ENCODE measurements at places on chromosomes 3 and 15.

GRCh38 chr15:75369897-75370581, 1.6 kb upstream of the MAN2C1 start:
- DNase-seq, result no peak

DNA sequence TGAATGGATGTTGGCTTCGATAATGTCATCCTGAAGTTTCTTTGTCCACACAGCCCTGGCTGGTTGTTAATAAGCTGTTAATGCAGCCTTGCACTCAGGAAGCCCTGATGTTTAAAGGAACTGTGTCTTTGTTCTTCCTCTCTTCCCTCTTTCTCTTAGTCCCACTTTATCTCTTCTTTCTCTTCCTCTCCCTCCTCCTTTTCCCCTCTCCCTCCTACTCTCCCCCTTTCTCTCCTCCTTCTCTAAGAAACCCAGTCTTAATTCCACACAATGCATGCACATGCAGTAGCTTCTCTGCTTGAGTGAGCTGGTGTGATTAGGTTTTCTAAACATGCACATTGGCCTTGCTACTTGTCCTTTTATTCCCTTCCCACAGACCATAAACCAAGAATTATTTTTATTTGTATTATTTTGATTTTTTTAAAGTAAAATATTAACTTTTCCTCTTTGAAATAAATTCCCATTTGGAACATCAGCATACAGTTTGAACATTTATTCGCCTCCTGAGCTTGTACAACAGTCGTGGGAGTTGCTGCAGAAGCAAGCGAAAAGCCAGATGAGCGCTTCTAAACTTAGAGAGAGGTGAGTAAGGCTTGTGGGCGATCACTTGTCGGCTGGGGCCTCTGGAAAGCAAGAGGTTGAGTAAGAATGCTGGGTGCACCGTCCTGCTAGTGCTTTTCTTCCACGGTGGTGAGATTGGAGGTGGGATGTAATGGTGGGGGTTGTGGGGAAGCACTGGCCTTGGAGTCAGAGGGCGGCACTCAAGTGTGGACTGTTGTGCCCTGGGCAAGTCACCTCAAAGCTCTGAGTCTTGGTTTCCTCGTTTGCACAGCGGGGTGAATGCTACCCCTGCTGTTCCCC, 7.2 kb downstream of the GHRL start:
- no peak for DNase-seq

DNA sequence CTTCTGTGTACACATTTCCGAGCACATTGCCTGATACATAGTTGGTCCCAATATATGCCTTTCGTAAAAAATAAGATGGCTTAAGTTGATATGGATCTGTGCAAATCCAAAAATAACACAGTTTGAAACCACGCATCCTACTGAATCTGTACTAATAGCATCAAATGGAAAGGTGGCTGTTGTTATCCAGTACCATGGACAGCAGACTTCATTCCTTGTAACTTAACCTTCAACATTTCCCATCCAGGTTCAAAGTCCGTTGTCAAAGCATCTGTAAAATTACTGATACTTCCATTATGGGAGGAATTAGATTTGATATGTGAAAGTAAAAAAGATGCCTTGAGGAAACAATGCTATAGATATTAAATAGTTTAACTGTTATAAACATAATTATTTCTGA, 65.5 kb upstream of the C3orf49 start:
- DNase-seq, result no peak

GRCh38 chr3:112818289-112818688, 28.4 kb downstream of the CD200R1L start:
- no peak for DNase-seq

- DNase-seq, result no peak
Observed at GRCh38 chr15:50059883-50060282, 59.1 kb downstream of the ATP8B4 start.

DNA sequence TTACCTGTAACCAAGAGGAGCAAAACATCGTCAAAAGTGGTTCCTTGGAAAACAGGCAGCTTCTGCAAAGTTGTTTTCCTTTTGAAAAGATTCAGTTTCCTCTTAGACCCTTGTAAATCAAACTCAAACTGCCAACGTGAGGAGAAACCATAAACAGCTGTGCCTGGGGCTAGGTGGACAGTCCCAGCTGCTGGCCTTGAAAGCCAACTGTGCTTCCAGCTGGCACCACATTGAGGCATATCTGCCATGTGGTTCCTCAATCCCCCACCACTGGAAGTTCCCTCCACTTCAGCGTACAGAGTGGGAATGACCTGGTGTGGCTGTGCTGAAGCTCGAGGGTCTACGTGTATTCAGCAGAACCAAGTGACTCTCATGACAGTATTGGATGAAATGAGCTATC, 40.9 kb downstream of the HRH1 start:
- DNase-seq, result no peak

DNA sequence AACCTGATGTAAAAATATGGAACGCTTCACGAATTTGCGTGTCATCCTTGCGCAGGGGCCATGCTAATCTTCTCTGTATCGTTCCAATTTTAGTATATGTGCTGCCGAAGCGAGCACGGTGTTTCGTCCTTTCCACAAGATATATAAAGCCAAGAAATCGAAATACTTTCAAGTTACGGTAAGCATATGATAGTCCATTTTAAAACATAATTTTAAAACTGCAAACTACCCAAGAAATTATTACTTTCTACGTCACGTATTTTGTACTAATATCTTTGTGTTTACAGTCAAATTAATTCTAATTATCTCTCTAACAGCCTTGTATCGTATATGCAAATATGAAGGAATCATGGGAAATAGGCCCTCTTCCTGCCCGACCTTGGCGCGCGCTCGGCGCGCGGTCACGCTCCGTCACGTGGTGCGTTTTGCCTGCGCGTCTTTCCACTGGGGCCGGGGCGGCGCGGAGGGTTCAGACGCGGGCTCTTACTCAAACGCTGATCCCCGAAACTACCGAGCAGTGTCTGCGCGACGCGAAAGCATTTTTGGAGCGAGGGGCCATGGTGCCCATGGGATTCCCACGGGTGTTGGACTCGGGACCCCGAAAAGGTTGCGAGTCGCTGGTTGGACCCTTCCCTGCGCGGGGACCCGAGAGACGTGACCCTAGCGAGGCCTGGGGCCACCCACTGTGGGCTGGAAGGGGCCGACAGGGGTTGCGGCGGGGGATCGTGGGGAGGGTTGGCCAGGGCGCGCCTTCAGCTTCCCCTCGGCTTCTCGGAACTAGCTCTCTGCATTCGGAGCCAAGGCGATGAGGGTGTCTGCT, at the start of gene RNU6-1:
Gene RNU6-1 (minus strand): TSS at position 117 of the 820 bp plus-strand sequence.
- peak; percentile 96 for DNase-seq

- no peak for DNase-seq
Observed at GRCh38 chr3:112004187-112004586, 5.5 kb downstream of the TAGLN3 start.

DNA sequence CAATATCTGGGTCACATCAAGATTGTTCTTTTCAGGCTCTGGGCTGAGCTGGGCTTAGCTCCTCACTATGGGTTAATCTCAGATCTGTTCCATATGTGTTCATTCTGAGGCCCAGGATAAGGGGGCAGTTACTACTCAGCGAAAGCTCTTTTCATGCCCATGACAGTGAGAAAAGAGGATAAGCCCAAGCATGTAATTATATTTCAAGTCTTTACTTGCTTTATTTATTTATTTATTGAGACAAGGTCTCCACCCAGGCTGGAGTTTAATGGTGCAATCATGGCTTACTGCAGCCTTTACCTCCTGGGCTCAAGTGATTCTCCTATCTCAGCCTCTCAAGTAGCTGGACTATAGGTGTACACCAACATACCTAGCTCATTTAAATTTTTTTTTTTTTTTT, 44.7 kb upstream of the SELENOK start:
- DNase-seq, result no peak

DNA sequence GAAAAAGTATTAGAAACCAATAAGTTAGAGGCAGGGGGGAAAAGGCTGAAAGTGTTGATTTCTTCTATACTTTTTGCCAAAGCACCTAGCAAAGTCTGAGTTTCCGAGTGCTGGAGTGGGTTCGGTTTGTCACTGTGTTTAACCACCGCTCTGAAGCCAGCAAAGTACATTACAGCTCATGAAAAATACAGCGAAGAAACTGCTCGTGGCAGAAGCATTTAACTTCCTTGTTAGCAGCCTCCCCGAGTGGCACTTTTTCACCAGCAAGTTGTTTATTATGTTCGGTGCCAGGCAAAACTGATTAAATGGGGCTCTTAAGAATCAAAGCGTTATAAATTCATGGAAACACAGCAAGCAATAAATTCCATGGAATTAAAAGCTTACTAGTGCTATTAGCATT, 313.6 kb downstream of the FOXP1 start:
- DNase-seq, result no peak

- no peak for DNase-seq
Observed at GRCh38 chr3:107542665-107543064, 19.9 kb downstream of the BBX start.

DNA sequence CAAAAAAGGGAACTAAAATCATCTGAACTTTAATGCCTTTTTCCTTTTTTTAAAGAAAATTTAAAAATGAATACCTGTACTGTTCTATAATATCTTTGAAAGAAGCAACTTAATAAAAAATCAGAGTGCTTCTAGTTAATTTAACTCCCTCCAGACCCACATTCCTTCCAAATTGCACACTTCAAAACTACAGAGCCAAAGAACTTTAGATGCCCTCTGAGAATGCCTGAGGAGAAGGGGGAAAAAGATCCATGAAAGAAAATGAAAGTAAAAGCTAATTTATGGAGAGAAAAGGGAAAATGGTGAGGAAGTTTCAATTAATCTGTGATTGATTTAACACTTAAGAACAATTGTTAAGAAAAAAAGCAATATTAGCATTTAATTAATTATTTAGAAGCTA, 1141.6 kb downstream of the IGSF11 start:
- no peak for DNase-seq

- DNase-seq, result no peak
Observed at GRCh38 chr3:17974206-17974841, 231.9 kb upstream of the TBC1D5 start.

DNA sequence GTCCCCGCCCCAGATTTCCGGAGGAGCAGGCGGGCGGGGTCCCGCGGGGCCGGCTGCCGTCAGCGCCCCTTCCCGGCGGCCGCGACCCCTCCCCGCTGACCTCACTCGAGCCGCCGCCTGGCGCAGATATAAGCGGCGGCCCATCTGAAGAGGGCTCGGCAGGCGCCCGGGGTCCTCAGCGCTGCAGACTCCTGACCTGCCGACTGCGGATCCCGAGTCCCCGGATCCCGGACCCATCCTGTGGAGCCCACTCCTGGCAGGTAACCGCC, at the start of gene TRH:
Gene TRH (plus strand): TSS at position 157 of the 269 bp plus-strand sequence. CDS start 1,097 bp downstream, outside the sequence.
- no peak for DNase-seq

DNA sequence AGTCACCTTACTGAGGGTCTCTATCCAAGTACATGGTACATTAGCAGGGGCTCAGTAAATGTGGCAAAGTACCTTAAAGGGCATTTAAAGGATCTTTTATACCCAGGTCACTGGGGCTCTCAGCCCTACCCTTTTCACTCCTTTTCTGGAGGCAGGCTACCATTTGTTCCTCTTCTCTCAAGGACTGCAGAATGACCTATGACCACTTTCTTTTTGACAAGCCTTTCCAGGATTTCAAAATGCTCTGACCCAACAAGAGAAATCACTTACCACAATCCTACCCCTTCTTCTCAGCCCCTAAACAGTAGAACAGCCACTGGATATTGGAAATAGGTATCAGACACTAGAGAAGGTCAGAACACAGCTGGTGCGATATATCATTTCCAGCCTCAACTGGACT, 221.8 kb upstream of the TPRG1 start:
- no peak for DNase-seq

DNA sequence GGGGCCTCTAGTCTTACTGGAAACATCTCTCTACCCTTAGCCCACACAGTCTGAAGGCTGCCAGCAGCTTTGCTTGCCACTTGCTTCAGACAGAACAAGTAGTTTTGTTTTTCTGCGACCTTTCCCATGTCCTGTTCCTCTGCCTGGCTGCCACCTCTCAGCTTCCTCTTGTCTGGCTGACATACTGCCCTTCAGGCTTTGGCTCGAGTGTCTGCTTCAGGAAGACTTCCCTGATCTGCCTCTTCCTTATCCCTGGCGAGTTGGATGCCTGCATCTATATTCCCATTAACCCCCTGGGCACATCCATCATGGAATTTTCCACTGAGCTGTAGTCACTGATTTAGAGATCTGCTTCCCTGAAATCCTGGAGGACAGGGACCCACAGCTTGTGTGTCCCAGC, 25.1 kb upstream of the CPNE9 start:
- DNase-seq, result no peak

DNA sequence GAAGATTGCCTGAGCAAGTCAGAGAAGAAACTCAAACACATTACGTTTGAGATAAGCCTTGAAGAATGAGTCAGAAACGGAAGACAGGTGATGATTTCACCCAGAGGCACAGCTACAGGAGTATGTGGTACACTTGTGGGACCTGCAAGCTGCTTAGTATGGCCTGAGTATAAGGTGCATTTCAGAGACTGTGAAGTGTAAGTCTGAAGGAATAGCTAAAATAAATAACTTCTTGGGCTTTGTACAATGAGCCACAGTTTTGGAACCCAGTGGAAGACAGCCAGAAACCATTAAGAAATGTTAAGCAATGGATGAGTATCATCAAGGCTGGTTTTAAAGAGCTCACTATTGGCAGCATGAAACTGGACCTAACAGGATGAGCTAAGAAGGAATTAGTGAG, 826.2 kb downstream of the ROBO1 start:
- DNase-seq, result no peak

- no peak for DNase-seq
Observed at GRCh38 chr15:78220713-78221112, 13.7 kb downstream of the ACSBG1 start.

- no peak for DNase-seq
Observed at GRCh38 chr3:78957456-78957855, 810.3 kb downstream of the ROBO1 start.

GRCh38 chr3:194032828-194033435, 103.0 kb upstream of the HES1 start:
- no peak for DNase-seq

GRCh38 chr15:98903377-98904018, 104.1 kb downstream of the PGPEP1L start:
- DNase-seq, result no peak

DNA sequence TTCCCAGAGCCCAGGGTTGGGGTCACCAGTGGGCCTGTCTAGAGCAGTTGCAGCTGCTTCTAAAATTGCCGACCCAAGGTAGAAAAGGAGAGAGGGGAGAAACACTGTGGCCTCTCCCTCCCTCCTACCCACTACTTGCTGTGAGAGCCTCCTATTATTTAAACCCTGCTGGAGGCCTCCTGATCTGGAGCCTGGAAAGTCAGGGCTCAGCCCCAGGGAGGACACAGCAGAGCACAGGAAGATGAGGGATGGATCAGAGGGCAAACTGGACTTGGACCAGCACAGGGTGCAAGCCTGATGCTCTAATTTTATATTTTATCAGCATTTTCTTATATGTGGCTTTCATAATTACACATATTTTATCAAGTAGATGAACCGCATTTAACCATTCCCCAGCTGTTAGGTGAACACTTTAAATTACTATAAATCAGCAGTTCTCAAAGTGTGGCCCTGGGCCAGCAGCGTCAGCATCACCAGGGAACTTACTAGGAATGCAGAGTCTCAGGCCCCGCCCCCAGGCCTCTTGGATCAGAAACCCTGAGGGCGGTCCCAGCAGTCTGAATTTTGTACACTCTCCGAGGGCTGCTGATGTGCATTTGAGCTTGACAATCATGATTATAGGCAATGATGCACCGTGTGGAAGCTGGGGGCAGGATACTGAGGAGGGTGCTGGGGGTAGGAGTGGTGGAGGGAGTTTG, 26.7 kb downstream of the SMAD3 start:
- DNase-seq, result no peak

- DNase-seq, result no peak
Observed at GRCh38 chr3:116264546-116265319, 180.6 kb downstream of the LSAMP start.

GRCh38 chr3:100789579-100789978, 80.3 kb downstream of the TFG start:
- DNase-seq, result no peak

GRCh38 chr15:40985541-40986330, 32.5 kb downstream of the CHAC1 start:
- DNase-seq, result no peak
